ENCODE measurements at places on chromosomes 7 and 10.

DNA sequence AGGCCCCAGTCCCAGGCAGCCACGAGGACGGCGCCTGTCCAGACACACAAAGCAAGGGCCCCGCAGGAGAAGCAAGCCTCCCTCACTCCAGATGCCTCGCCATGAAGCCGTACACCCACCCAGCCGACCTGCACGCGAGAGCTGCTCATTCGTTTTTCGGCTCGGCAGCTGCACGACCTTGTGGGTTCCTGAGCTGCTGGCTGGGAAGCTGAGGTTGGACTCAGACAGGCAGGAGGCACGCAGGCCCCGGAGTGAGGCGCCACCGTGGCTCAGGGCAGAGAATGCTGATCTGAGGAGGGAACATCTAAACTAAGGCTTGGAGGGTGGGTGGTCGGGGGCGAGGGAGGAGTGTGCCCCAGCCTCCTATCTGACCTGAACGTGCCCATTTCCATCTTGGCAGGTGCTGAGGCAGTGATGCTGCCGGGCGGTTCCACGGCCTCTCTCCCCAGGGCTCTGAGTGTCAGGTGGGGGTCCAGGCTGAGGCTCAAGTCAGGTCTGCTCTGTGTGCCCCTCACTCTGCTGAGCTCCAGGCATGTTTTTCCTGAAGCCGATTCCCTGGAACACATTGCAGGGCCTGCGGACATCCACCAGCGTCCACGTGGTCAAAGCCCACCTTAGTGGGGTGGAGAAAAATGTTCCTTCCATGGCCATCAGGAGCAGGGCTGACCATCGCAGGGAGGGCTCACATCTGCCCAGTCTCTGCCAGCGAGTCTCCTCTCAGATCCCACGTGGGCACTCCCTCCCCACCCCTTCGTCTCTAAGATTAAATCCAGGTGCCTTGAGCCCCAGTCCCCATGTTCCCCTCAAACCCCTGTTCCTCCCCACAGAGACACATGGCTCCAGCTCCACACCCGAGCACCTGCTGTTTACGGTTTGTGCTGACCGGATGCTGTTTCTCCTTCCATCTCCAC, 28.1 kb upstream of the FAM20C start:
- no peak for DNase-seq

GRCh38 chr7:133873187-133873586, 254.0 kb upstream of the LRGUK start:
- no peak for DNase-seq

- DNase-seq = no peak
These were observed 218.5 kb upstream of the TMEM196 start for GRCh38 chr7:19991936-19992335.

- no peak for DNase-seq
These were observed 16.5 kb downstream of the KDM7A start for GRCh38 chr7:140160308-140160707.

DNA sequence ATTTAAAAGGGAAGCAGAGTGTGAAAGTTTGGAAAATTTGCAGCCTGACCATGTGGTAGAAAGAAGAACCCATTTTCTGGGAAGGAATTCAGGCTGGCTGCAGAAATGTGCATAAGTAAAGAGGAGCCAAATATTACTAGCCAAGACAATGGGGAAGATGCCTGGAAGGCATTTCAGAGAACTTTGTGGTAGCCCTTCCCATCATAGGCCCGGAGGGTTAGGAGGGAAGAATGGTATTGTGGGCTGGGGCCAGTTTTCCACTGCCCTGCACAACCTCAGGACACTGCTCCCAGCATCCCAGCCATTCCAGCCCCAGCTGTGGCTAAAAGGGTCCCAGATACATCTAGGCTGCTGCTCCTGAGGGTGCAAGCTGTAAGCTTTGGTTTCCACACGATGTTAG, 278.5 kb upstream of the BMPER start:
- no peak for DNase-seq

All from NCI-H2081 treated with DMSO at 0.1 percent for 48 hours (cell line).